CD4-positive, CD25-positive, alpha-beta regulatory T cell (primary cell): ENCODE measurements at places on chromosomes 4 and X. TPM values are rescaled to one million over a fixed set of nuclear protein-coding genes. Genes with fewer than 3 reads are reported as not detected.

NHSL2 gene
- total RNA-seq = 6.7 TPM

POU4F2 gene
- total RNA-seq = not detected

SLIT2 gene
- total RNA-seq = not detected

PF4V1 gene
- total RNA-seq = 3.0 TPM

MAOA gene
- total RNA-seq = not detected

ZAR1 gene
- not detected for total RNA-seq

TLR10 gene
- 0.44 TPM for total RNA-seq

GRCh38 chr4:175873707-175874106 is 61.6 kb upstream of the GPM6A start:
- DNase-seq = no peak

- DNase-seq = no peak
Observed at GRCh38 chrX:133214301-133214700, 3.9 kb downstream of the TFDP3 start.

DNA sequence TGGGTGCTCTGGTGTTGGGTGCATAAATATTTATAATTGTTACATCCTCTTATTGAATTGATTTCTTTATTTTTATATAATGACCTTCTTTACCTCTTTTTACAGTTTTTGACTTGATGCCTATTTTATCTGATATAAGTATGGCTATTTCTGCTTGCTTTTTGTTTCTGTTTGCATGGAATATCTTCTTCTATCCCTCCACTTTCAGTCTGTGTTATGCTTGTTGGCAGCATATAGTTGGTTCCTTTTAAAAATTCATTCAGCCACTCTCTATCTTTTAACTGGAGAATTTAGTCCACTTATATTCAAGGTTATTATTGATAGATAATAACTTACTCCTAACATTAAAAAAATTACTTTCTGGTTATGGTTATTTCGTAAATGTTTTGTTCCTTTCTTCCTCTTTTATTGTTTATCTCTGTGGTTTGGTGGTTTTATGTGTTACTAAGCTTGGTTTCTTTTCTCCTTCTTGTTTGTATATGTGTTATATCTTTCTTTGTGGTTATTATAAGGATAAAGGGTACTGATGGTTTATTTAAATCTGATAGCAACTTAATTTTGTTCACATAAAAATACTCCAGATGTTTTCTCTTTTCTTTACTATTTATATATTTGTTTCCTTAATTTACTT is 69.5 kb downstream of the IL15 start:
- DNase-seq = no peak

DNA sequence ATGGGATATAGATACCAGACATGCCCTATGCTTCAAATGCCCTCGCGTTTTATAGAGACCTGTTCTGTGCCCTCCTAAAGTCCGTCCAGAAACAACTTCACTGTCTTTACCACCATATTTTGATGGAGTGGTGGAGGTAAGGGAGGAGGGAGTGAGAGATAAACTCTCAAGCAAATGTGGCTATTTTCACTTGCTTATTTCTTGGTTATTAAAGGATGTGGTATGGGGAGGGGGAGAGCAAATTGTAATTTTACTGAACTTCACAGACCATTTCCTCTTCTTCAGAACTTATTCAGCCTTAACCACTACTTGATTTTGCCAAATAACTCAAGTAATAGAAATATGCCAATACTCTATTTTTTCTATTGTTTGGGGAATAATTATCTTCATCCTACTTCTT is 31.5 kb downstream of the GPR174 start:
- DNase-seq = no peak

DNA sequence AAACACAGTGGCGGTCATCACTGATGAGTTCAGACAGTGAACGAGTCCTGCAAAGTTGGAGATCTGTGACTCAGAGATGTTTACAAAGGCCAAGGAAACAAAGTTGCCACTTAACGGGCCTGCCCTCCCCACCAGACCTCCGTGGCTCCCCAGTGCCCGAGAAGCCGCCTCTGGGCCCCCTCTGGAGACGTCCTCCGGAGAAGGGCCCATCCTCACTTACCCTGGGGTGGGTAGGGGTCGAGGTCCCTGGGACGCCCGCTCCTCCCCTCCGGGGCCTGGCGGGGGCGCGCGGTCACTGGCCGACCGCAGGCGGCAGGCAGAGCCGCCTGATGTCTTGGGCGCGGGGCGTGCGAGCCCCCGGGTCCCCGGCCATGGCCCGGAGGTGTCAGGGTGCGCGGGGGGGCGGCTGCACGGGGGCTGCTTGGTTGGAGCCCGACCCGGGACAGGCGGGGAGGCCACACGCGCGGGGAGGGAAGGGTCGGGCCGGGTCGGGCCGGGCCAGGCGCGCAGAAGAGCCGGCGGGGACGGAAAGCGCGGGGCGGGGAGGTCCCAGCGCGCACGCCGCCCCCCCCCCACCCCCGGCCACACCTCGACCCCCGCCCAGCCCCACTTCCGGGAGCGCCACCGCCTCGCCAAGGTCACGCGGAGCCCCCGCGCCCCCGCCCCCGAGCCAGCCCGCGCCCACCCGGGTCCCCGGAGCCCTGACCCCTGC is 529 bp downstream of the DHRSX start:
- peak; percentile 41 for DNase-seq

- no peak for DNase-seq
Observed at GRCh38 chr4:123744664-123745290, 348.2 kb downstream of the SPRY1 start.
